ENCODE measurements at places on chromosomes 16 and 17. TPM values are rescaled to one million over a fixed set of nuclear protein-coding genes. Genes with fewer than 3 reads are reported as not detected.

The CDH11 gene
- not detected for total RNA-seq

The CYB5B gene
- total RNA-seq = 184 TPM

The MYCBPAP gene
- 6.8 TPM for total RNA-seq

The SDR42E2 gene
- total RNA-seq = 0.28 TPM

The AANAT gene
- total RNA-seq = not detected

The RHOT1 gene
- total RNA-seq = 24.2 TPM

The RNF135 gene
- 0.29 TPM for total RNA-seq

DNA sequence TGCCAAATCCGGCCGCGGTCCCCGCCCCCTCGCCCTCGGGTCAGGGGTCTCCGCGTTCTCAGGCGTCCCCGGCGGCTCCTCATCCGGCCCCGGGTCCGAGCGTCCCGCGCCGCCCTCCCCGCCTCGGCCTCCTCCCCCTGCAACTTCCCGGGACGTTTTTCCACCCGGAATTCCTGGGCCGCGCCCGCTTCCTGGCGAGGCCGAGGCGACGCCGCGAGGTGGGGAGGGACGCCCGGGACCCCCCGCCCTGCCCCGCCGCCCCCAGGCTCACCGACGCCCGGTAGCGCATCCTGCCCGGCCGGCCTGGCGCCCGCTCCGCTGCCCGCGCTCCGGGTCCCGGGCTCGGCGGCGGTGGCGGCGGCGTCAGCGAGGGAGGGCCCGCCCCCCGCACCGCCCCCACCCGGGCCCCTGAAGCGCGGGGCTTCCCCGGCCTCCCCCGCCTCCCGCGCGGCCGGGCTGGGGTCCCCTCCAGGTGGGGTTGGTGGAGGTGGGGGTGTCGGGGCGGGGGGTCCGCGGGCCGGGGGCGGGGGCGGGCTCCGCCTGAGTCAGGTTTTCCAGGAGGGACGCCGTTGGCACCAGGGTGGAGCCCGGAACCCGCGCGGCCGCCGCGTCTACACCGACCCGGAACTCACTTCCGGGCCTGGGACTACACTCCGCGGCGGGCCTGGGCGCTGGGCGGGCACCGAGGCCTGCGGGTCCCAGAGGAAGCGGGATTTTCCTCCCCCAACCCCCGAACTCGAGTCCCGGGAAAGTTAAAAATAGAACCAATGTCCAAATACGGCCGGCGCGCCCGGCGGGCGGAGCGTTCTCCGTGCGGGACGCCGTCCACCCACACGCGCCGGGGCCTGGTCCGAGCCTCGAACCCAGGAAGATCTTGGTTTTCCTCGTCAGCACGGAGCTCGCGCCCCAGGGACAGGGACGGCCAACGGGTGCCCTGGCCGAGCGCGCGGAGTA lies 6.8 kb downstream of the MYO1C start:
- DNase-seq = peak; percentile 57

- no peak for DNase-seq
Measured at GRCh38 chr17:47721725-47722124, 11.3 kb upstream of the TBX21 start.

DNA sequence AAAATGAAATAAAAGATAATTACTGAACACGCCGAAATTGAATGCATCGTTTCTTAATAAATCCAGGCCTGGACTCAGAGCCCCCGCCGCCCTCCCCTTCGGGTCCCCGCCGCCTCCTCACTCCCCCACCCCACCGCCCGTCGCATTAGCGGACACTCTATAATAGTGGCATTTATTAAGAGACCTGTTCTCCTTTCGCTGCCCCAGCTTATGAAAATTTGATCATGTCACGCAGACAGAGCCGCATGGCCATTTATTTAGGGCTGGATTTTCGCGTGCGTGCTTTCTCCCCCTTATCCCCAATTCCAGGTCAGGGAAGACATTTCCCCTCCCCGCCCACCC lies 6.3 kb upstream of the HOXB2 start:
- no peak for DNase-seq

GRCh38 chr16:77780378-77780837 lies 8.0 kb upstream of the VAT1L start:
- DNase-seq = no peak

- no peak for DNase-seq
Measured at GRCh38 chr16:1042866-1043265, 29.7 kb upstream of the SSTR5 start.

GRCh38 chr17:70314096-70314495 lies 144.8 kb downstream of the KCNJ2 start:
- no peak for DNase-seq
